ENCODE measurements at places on chromosomes 1 and 21. TPM values are rescaled to one million over a fixed set of nuclear protein-coding genes. Genes with fewer than 3 reads are reported as not detected.

The MOB3C gene
- total RNA-seq: 8.2 TPM

The TTC34 gene
- 1.0 TPM for total RNA-seq

The MRAP gene
- total RNA-seq: not detected

The A3GALT2 gene
- total RNA-seq: not detected

GRCh38 chr1:22761101-22761500 lies 50.5 kb downstream of the EPHB2 start:
- DNase-seq: no peak

- DNase-seq: no peak
These were observed 13.0 kb downstream of the GOLPH3L start for GRCh38 chr1:150683914-150684313.

GRCh38 chr1:186887203-186887602 lies 58.5 kb downstream of the PLA2G4A start:
- no peak for DNase-seq

DNA sequence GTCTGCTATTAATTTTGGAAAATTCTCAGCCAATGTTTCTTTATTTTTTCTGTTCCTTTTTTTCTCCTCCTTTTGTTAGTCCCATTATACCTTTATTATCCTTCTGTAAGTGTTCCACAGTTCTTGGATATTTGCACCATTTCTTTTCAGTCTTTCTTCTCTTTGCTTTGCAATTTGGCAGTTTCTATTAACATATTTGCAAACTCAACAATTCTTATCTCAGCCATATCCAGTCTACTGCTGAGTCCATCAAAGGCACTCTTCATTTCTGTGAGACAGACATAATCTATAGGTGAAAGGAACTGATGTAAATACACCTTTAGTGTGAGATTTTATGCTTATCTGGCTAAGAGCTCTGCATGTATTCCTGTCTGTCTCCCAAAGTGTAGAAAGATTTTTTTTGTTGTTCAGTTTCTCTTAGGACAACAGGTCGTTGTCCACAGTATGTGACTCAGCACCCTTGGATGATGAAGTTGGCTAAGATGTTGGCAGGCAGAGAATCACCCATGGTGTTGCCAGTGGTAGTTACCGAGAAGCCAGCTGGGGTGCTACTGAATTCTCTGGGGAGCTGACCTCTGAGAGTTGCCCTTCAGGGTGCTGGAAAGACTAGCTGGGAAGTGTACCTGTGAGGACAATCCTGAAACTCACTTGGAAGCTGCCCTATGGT lies 38.4 kb downstream of the LEPR start:
- no peak for DNase-seq

GRCh38 chr1:60747353-60747752 lies 335.0 kb upstream of the NFIA start:
- DNase-seq: no peak

DNA sequence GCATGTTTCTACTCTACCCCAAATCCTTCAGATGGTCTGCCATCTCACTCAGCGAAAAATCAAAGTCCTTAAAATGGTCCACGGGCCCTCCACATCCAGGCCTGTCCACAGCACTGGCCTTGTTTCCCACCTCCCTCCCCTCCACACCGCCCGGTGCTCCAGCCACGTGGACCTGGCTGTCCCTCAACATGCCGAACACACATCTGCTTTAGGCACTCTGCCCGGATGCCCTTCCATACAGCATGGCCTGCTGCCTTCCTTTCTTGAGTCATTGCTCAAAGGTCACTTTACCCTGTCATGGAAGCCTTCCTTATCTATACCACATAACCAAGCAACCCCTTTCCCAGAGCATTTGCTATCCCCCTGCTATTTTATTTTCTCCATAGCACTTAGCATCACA lies 143.0 kb downstream of the DNM3 start:
- DNase-seq: no peak

DNA sequence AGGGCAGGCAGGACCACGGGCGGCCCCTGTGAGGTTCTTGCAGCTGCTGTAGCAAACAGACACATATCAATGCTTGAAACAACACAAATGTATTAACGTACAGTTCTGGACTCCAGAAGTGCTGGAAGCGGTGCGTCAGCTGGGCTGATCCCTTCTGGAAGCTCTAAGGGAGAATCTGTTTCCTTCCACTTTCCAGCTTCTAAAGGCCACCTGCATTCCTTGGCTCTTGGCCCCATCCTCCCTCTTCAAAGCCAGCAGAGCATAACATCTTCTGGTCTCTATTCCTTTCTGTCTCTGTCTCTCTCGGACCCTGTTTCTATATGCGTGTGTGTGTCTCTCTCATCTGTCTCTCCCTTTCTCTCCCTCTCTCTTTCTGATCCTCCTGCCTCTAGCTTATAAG lies 102.3 kb downstream of the SPSB1 start:
- DNase-seq: no peak

Data from activated CD4-positive, alpha-beta memory T cell treated with anti-CD3 and anti-CD28 coated beads for 36 hours (primary cell).